Hepatocyte (in vitro differentiated cells): ENCODE measurements at places on chromosomes 16 and 17. TPM values are rescaled to one million over a fixed set of nuclear protein-coding genes. Genes with fewer than 3 reads are reported as not detected.
A peak's percentile ranks its signal among the peaks of the same experiment; 100 is the strongest.

Gene YBX2
- 1.3 and 3.0 TPM in 2 replicates for polyA plus RNA-seq

Gene TBX21
- polyA plus RNA-seq = not detected in 2 replicates

Gene KRTAP9-4
- not detected in 2 replicates for polyA plus RNA-seq

Gene RASL10B
- polyA plus RNA-seq = 7.1 and 8.4 TPM in 2 replicates

Gene TBC1D26
- polyA plus RNA-seq = 0.30 and 0.57 TPM in 2 replicates

Gene CD79B
- polyA plus RNA-seq = 1.2 TPM in 2 replicates

DNA sequence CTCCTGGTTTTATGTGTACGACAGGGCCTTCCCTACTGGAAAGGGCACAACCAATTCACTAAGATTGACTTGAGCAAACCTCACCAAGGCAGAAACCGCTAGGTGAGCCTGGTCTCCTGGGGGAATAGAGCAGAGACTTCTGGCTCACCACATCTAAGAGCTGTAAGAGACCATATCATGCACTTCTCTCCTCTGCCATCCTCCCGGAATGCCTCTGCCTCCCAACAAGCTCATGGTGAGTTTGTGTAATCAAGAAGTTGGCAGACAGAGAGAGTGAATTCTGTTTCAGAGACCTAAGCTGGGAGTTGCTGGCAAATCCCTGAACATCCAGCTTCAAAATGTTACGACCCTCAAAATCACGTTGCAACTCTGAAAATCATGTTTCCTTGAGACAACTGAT, 154.8 kb downstream of the SLC39A11 start:
- no peaks in the 10 kb centered on the region for H3K4me1 ChIP-seq
- no peaks in the 10 kb centered on the region for H3K27me3 ChIP-seq
- H3K36me3 ChIP-seq = no peaks in the 10 kb centered on the region
- DNase-seq = no peak

GRCh38 chr16:1363501-1364041, 11.8 kb downstream of the GNPTG start:
- peak; percentile 75 for DNase-seq
- H3K27ac ChIP-seq = no peak overlapping the region
- H3K36me3 ChIP-seq = no peaks in the 10 kb centered on the region
- no peaks in the 10 kb centered on the region for H3K27me3 ChIP-seq
- no peaks in the 10 kb centered on the region for H3K4me1 ChIP-seq

GRCh38 chr17:4509401-4509800, 10.7 kb downstream of the SPNS2 start:
- H3K4me1 ChIP-seq = peaks cover 16% of the 10 kb centered on the region
- H3K27me3 ChIP-seq = no peaks in the 10 kb centered on the region
- no peak overlapping the region for H3K4me3 ChIP-seq
- H3K27ac ChIP-seq = no peak overlapping the region

- H3K4me3 ChIP-seq = no peak overlapping the region
- H3K27ac ChIP-seq = no peak overlapping the region
- peaks cover 5% of the 10 kb centered on the region for H3K4me1 ChIP-seq
Measured at GRCh38 chr17:81170727-81171494, 4.9 kb upstream of the AATK start.

DNA sequence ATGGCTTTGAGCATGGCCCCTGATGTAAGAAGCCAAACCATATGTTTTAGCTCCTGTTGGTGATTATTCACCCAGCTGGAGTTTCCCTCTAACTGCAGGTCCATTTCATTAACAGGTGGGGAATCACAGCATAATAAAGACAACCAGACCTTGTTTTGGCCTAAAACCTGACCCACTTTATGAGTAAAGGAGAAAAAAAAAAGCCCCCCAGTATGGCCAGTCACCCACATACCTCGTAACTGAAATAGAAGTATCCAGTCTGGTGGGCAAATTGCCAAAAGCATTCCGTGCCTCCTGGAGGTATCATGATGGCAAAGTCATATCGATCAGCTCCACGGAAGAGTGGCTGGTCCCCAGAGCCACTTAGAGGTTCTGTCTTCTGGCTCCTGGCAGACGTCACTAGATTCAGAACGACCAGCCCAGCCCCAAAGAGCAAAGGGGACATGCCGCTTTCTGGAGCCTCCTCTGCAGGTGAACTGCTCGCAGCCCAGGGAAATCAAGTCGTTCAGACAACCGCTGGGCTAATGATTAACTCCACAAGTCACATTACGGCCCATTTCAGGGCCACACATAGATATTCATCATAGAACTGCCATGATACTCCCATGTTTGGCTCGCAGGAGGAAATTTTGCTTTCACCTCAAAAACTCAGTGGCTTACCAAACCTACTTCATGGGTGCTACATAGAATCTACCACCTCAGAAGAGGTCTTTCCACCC, at the start of gene TMED6:
Gene TMED6 (minus strand): TSS at position 478 of the 719 bp plus-strand sequence. CDS start 33 bp downstream, at position 445.
- H3K27ac ChIP-seq = peak within 1 kb of the TSS; percentile 38
- DNase-seq = peak; percentile 78
- no peaks in the 10 kb centered on the region for H3K27me3 ChIP-seq
- H3K36me3 ChIP-seq = no peaks in the 10 kb centered on the region
- H3K4me3 ChIP-seq = no peak within 1 kb of the TSS

DNA sequence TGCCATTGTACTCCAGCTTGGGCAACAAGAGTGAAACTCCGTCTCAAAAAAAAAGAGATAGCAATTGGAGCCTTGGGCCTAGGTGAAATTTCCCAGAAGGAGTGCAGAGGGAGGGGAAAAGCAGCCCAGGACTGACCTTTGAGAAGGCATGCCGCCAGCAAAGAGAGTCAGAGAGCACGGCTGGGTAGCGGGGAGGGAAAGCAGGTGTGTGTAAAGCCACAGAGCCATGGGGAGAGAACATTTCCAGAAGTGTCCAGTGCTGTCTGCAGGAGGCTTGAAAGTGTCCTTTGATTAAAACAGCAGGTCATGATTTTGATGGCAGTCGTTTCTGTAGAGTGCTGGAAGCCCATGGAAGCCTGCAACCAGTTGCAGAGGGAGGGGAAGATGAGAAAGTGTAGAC, 8.1 kb downstream of the C16orf54 start:
- H3K27ac ChIP-seq = peak overlapping the region; percentile 57
- H3K36me3 ChIP-seq = no peaks in the 10 kb centered on the region
- no peak overlapping the region for H3K4me3 ChIP-seq
- no peaks in the 10 kb centered on the region for H3K27me3 ChIP-seq
- H3K4me1 ChIP-seq = peaks cover 32% of the 10 kb centered on the region
- no peak for DNase-seq
